ENCODE measurements at places on chromosomes 11 and 22.

GRCh38 chr11:111183706-111184105 is 61.8 kb upstream of the POU2AF2 start:
- no peak for DNase-seq

- peak; percentile 94 for DNase-seq
Measured at GRCh38 chr11:69915501-69916250, 96.5 kb upstream of the FGF3 start.

GRCh38 chr11:125250318-125251213 is 86.0 kb downstream of the PKNOX2 start:
- no peak for DNase-seq

GRCh38 chr22:50002791-50003190 is 9.8 kb downstream of the IL17REL start:
- no peak for DNase-seq

- DNase-seq, result no peak
Measured at GRCh38 chr11:47566149-47566698, 825 bp downstream of the PTPMT1 start.

- no peak for DNase-seq
Measured at GRCh38 chr11:13229136-13229535, 48.5 kb upstream of the BMAL1 start.

GRCh38 chr11:95674657-95675358 is 114.8 kb downstream of the FAM76B start:
- no peak for DNase-seq

- DNase-seq, result no peak
Measured at GRCh38 chr11:64004590-64004984, 18.3 kb downstream of the OTUB1 start.

DNA sequence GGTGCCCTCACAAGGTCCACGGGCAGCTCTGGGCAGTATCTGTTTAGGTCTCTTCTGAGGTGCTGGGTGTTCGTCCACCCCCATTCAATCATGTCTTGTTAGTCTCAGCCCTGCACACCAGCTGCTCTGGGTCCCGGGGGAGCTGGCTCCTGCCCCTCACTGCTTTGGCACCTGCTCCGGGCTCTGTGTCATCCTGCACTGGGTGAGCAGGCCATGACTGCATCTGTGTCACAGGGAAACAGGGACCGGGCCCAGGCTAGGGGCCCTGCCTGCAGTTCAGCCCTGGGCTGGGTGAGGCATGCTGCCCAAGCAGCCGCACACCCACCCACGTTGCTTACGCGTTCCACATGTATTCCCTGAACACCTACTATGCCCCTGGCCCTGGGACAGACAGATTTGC is 43.9 kb downstream of the ELFN2 start:
- no peak for DNase-seq
